ENCODE measurements at places on chromosomes 12 and 14.

- DNase-seq, result no peak
Observed at GRCh38 chr12:19700969-19701368, 261.7 kb downstream of the AEBP2 start.

DNA sequence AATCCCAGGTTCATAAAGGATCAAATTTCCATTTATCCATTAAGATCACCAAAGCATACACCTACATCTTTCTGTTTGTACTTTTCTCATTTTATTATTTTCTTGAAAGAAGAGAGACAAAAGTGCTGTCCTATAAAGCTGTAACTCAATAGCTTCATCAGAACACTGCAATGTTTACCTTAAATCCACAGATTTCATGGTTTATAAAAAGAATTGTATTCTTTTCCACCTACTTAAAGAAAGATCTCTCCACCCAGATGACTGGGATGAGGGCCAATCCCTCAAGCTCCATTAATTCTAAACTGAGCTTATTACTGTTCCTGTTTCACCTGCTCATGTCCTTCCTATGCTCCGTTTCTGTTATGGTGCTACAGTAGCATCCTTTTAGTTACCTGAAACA lies 470.6 kb downstream of the BCAT1 start:
- DNase-seq, result no peak

DNA sequence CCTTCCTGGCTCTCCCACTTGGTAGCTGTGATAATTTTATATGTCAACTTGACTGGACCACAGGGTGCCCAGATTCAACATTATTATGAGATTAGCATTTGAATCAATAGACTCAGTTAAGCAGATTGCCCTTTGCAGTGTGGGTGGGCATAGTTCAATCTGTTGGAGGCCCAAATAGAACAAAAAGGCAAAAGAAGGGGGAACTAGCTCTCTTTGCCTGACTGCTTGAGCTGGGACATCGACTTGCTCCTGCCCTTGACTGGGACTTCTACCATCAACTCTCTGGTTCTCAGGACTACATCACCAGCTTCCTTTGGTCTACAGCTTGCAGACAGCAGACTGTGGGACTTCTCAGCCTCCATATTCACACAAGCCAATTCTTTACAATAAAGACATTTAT lies 1189.2 kb downstream of the BCL11B start:
- no peak for DNase-seq

GRCh38 chr12:236445-236844 lies 22.5 kb upstream of the SLC6A12 start:
- no peak for DNase-seq

DNA sequence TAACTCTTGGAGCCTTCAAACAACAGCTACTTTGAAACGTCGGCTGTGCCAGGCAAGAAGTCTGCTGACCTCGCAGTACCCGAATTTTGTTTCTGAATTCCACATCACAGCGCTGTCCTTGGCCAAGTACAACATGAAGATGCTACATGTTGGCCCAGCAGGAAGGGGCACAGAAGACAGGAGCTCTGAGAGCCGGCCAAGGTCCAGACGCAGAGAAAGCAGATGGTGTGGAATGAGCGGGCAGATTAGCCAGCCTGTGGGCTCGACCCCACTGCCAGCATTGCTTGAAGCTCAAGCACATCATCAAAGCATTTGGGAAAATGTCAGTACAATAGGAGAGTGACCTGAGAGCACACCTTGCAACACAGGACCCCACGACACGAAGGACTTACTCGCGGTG lies 64.5 kb downstream of the FZD10 start:
- DNase-seq, result no peak

DNA sequence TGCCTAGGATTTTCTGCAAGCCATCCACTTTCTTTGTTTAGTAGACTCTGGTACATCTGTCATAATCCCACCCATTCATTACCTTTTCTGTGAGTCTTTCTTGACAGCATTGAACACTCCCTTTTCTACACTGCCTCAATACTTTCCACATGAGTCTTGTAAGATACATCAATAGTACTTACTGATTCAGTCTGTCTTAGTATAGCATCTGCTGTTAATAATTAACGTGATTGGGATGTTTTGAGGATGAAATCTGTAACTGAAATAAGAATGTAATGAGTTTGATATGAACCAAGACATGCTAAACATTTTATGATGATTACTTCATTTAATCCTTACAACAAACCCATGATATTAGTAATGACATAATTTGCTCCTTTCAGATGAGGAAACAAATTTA lies 196.2 kb upstream of the FOXG1 start:
- no peak for DNase-seq

DNA sequence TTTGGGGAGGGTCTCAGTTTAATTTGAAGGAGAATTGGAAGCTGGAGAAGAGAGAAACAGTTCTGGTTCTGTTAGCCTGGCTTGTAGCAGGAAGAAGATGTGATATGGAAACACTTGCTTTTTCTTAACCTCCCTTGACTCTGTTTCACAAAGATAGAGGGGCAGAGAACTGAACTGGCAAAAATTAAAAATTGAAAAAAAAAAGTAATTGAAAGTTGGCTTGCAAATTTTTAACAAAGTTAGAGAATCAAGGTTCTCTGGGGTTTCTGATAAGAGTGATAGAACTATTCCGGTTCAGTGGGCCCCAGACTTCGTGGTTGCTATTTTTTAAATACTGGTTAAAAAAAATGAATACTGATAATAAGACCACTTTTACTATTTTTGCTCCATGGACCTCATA lies 2.8 kb downstream of the CRADD start:
- no peak for DNase-seq

Data from CD4-positive, alpha-beta T cell treated with Interferon alpha-2 for 1 hour (primary cell).